ENCODE measurements at places on chromosomes 2 and 18.

DNA sequence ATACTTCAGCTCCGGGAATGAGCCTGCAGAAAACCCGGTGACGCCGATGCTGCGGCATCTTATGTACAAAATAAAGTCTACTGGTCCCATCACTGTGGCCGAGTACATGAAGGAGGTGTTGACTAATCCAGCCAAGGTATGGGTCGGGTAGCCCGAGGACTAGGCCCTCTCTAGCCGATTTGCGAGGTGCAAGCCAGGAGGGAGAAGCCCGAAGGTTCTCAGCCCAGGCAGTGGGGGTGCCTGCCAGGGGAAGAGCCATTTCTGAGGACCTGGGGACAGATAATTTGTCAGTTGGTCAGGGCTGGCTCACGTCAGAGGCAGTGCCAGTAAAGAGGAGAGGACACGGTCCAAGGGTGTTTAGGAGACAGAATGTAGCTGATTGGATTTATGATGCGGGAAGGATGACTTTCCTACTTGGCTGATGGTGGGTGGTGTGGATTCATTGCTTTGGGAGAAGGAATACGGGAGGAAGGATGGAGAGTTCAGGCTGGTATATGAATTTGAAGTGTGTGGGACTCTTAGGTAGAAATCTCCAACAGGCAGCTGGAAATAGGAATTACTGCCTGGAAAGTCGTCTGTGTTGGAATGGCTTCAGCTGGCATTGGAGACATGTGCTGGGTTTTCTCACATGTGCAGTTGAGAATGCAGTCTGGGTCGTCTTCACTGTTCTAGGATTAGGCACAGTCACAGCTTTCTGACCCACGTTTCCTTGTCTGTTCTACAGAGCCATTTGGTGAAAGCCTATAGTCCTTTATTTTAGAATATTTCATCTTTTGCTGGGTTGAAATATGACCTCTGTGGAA, 874 bp downstream of the NDUFAF7 start:
- peak; percentile 38 for DNase-seq

DNA sequence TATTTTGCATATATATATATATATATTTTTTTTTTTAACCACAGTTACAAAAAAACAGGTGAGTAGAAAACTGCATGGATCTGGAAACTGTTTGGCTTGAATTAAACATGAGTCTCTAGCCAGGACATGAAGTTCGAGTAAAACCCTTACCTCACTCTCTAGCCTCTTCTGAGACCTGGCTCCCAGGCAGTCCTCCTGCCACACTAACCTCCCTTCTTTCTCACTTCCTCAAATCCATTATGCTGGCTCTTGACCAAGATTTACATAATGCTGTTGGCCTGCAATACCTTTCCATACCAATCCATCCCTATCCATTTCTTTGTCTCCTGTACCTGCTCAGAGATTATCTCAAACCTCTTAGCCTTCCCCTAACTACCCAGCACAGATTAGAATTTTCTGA, 34.0 kb downstream of the PIGN start:
- DNase-seq, result no peak

DNA sequence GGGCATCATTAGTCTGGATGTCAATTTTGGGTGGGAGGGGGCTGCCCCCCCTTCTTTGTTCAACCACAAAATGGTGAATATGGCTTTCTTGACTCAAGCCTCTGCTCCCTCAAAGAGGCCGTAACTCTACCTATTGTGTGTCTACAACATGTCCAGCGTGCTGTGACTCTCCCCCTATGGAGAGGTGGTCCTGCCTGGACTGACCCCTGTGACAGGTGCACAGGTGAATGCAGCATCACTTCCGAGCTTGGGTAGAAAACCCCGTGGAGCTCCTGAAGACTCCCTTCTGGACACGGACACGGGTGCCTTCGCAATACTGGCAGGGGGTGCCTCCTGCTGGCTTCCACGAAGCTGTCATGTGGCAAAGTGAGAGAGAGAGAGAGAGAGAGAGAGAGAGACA, 397.8 kb downstream of the GALR1 start:
- DNase-seq, result no peak

GRCh38 chr2:18299423-18300212, 260.8 kb downstream of the RDH14 start:
- no peak for DNase-seq

- no peak for DNase-seq
Measured at GRCh38 chr18:53795061-53795460, 429.4 kb downstream of the MBD2 start.

All from stimulated activated CD8-positive, alpha-beta memory T cell treated with anti-CD3 and anti-CD28 coated beads, Interleukin-4, amount 100 ng/mL, for 48 hours (primary cell).